ENCODE measurements at places on chromosomes 1 and 21. TPM values are rescaled to one million over a fixed set of nuclear protein-coding genes. Genes with fewer than 3 reads are reported as not detected.

GOLT1A gene
- 0.42 TPM for polyA plus RNA-seq

NT5C1A gene
- polyA plus RNA-seq = 0.02 TPM

TMPRSS2 gene
- 66.6 TPM for polyA plus RNA-seq

LCE2B gene
- not detected for polyA plus RNA-seq

CTSS gene
- polyA plus RNA-seq = 17.2 TPM

SLC16A4 gene
- polyA plus RNA-seq = 0.58 TPM

ANKRD34A gene
- polyA plus RNA-seq = 0.47 TPM

RPRD2 gene
- polyA plus RNA-seq = 7.1 TPM

SPATA45 gene
- polyA plus RNA-seq = not detected

MARK1 gene
- 3.4 TPM for polyA plus RNA-seq

CAMK1G gene
- polyA plus RNA-seq = 0.01 TPM

KCNT2 gene
- 0.22 TPM for polyA plus RNA-seq

Data from esophagus (tissue), 2 donors.